Karpas-422 (cell line): ENCODE measurements at places on chromosomes 12 and 14. TPM values are rescaled to one million over a fixed set of nuclear protein-coding genes. Genes with fewer than 3 reads are reported as not detected.

DNA sequence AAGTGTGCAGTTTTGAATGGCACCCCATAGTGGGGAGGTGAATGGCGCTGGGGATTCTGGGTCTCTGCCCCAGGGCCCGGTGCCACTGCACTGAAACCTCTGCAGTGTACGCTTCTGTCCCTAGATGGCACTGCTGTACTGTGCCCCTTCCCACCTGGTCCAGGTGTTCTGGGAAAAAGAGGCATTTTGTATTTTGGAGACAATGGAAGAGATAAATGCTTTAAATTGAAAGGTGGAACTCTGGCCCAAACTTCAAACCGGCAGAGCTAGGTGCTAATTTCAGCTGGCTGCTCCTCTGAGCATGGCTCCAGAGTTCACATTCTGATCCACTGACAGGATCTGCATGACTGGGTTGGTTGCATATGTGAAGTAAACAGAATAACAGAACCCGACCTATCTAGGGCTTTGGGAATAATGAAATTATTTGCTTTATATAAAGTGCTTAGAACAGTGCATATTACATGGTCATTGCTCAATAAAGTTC, 52.2 kb downstream of the KRT80 start:
- DNase-seq: peak; percentile 85

- DNase-seq: no peak
Measured at GRCh38 chr14:98169170-98169587, 1102.8 kb downstream of the BCL11B start.

GRCh38 chr12:114691196-114691595, 7.2 kb upstream of the TBX3 start:
- DNase-seq: no peak

- DNase-seq: no peak
Measured at GRCh38 chr12:29463198-29463597, 34.3 kb downstream of the OVCH1 start.

DNA sequence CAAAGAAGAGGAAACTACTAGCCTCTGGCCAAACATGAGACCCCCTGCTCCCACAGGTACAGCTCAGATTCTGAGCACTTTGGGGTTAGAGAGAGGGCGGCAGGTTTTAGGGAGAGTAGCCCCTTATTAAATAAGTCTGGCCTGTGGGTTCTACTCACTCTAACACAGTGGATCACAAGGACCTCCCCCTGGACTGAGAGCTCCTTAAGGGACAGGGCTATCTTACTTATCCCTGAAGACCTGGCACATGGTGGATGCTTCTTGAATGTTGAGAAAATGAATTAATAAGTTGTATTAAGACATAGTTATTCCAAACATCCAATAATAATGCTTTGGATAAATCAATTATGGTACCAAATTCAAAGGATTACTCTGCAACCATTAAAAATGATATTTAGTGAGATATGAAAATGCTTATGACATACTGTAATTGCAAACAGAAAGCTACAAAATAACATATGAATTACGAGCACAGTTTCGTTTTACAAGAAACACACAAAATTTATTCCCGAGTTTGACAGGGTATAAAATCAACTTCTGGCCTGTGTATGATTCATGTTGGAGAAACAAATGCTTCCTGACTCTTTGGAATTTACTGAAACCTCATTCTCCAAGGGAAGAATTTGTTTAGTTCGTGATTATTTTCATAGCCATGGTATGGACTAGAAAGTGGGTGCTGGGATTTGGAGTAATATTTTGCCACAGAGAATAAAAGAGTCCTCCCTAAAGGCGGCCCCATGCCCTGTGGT, 59.3 kb upstream of the BDKRB2 start:
- no peak for DNase-seq

DNA sequence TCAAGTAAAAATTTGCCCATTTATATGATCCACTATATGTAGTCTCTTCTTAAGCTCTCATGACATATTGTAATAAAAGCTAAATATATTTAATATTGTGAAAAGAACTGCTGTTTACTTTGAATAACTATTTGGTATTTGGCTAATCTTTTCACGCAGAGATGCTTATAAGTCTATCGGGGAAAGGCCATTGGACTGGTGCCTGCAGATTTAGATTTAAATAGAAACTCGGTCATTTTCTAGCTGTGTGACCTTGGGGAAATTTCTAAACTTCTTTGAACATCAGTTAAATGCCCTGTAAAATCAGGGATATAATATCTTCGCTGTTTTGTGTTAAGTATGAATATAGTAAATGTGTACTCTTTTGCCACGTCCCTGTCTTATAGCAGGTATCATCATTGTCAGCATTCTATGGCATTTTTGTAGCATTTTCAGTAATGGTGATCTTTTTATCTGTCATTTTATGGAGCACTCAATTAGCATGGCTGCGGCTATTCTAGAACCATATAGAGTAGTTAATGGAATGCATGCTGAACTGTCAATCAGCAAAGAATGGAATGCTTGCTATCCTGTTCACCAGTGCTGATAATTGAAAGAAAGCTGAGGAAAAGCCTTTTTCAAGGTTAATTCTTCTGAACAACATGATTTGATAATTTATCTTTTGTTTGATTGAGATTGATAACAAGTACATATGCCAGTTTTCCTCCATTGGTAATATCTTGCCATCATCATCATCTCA, 181.2 kb downstream of the TMTC2 start:
- DNase-seq: no peak

- no peak for DNase-seq
Measured at GRCh38 chr12:113899561-113900471, 66.3 kb downstream of the RBM19 start.

DNA sequence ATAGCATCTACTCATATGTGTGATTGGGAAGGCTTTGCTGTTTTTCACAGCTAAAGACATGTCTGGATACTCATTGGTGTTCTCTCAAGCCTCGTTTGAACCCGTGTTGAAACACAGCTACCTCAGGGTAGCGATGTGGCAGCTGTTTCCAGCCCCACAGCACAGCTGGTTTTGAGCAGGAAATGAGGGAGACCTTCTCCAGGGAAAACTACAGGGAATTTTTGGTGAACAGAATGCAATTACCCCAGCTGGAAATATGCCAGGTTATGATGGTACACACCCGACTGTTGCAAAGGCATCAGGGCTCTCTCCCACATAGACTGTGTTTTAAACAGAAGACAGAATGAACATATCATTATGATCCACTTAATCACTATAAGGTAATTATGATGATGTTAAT, 828.9 kb downstream of the VRK1 start:
- DNase-seq: no peak

GRCh38 chr12:62258941-62259630, 1.1 kb upstream of the USP15 start:
- DNase-seq: peak; percentile 69

Gene CATSPERB
- not detected in 2 replicates for total RNA-seq

Gene NANOG
- not detected in 2 replicates for total RNA-seq

Gene OVCH1
- total RNA-seq: not detected in 2 replicates
